ENCODE measurements at places on chromosomes 13 and 19. TPM values are rescaled to one million over a fixed set of nuclear protein-coding genes. Genes with fewer than 3 reads are reported as not detected.

The SBSN gene
- not detected for total RNA-seq

The PLK5 gene
- not detected for total RNA-seq

The CGB2 gene
- not detected for total RNA-seq

The TEKTIP1 gene
- total RNA-seq, result not detected

The KLK13 gene
- not detected for total RNA-seq

The LILRB4 gene
- 16.2 TPM for total RNA-seq

The PRX gene
- 10.3 TPM for total RNA-seq

The CEACAM3 gene
- total RNA-seq, result not detected

GRCh38 chr13:22653866-22654265, 526.9 kb upstream of the SGCG start:
- H3K4me3 ChIP-seq, result no peak overlapping the region
- no peaks in the 10 kb centered on the region for H3K4me1 ChIP-seq
- no peaks in the 10 kb centered on the region for H3K36me3 ChIP-seq
- no peak overlapping the region for H3K27ac ChIP-seq
- H3K27me3 ChIP-seq, result no peaks in the 10 kb centered on the region

- H3K4me3 ChIP-seq, result no peak overlapping the region
- no peak for DNase-seq
- H3K4me1 ChIP-seq, result no peaks in the 10 kb centered on the region
- no peaks in the 10 kb centered on the region for H3K27me3 ChIP-seq
- H3K27ac ChIP-seq, result no peak overlapping the region
- no peaks in the 10 kb centered on the region for H3K36me3 ChIP-seq
Measured at GRCh38 chr19:42831221-42832019, 48.1 kb downstream of the PSG1 start.

DNA sequence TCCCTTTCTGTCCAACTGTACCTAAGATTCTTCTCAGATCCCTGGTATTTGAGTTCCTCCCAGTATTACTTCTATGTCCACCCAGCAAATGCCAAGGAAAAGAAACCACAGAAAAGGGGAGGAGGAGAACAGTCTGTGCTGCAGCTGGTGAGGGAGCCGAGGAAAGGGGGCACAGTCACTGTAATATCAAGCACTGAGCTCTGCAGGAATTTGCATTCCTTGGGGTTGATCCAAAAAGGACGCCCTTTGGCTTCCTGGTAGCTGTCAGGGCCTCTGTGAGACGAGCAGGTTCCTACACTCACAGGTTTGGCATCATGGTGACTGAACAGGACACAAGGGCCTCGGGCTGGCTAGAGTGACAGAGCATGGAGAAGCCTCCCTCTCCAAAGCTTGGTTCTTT, 273.4 kb downstream of the NHLRC3 start:
- DNase-seq, result no peak
- H3K36me3 ChIP-seq, result no peaks in the 10 kb centered on the region
- H3K4me3 ChIP-seq, result no peak overlapping the region
- H3K27ac ChIP-seq, result no peak overlapping the region
- H3K4me1 ChIP-seq, result peaks cover 16% of the 10 kb centered on the region

GRCh38 chr13:98365302-98365701, 188.2 kb upstream of the RNF113B start:
- peaks cover 5% of the 10 kb centered on the region for H3K36me3 ChIP-seq
- no peaks in the 10 kb centered on the region for H3K27me3 ChIP-seq
- DNase-seq, result no peak

DNA sequence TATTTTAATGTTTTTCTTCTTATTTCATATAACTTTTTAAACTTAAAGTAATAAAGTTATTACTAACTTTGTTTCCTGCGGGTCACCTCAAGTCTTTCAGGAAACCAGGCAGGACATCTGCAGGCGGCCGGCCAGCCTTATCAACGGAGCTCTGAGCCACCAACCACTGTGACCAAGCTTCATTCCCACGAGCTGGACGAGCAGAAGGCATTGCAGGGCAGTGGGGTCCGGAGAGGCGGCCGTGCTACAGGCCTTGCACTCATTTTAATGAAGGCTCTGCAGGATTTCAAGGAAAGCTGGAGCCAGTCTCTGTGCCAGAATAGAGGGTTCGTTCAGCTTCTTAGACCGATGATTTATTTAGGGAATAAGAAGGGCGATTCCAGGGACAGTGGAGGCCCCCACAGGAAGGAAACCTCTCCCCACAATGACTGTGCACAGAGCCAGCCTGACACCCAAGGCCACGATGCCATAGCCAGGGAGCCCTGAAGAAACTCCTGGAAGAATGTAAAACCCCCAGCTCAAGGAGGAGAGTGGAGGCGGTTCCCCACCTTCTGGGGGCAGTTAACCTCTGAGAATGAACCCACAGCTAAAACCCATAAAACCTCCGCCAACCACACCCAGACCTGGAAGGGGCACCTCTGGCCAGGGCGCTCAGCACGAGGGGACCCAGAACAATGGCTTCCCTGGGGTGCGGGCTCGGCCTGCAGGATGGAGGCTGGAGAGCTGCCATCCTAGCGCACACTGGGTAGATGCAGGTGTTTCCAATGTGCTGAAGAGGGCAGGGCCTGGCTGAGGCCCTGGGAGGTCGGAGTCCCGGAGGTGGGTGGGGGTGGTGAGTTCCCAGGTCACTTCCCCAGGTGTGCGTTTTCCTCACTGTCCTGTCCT, 75.0 kb downstream of the RASA3 start:
- no peaks in the 10 kb centered on the region for H3K27me3 ChIP-seq
- H3K36me3 ChIP-seq, result peaks cover 8% of the 10 kb centered on the region
- H3K4me3 ChIP-seq, result no peak overlapping the region
- H3K27ac ChIP-seq, result peak overlapping the region; percentile 40
- DNase-seq, result no peak

DNA sequence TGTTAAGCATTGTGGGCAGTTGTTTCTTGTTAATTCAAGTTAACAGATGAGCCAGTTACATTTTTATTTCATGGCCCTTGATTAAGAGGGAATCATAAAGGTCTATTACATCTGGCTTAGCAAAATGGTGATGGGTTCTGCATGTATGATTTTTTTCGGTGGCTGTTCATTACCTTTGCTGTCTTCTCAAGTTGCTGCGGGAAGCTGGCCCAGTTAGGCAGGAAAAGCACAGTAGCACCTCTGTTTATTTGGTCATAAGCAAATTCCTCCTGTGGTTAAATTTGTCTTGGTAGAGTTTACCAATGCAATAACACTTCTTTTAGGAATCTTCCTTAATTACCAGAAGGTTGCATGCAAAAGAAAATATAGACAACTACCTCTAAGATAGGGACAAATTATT, 104.5 kb downstream of the FRY start:
- no peak overlapping the region for H3K4me3 ChIP-seq
- peaks cover 16% of the 10 kb centered on the region for H3K4me1 ChIP-seq
- no peak for DNase-seq
- no peaks in the 10 kb centered on the region for H3K36me3 ChIP-seq
- H3K27ac ChIP-seq, result no peak overlapping the region

GRCh38 chr19:21314676-21315075, 14.5 kb downstream of the ZNF708 start:
- H3K4me1 ChIP-seq, result peaks cover 43% of the 10 kb centered on the region
- H3K4me3 ChIP-seq, result no peak overlapping the region
- peaks cover 10% of the 10 kb centered on the region for H3K36me3 ChIP-seq
- peak overlapping the region; percentile 56 for H3K27ac ChIP-seq
- no peaks in the 10 kb centered on the region for H3K27me3 ChIP-seq

GRCh38 chr19:31054430-31054829, 294.8 kb downstream of the TSHZ3 start:
- no peaks in the 10 kb centered on the region for H3K36me3 ChIP-seq
- no peaks in the 10 kb centered on the region for H3K27me3 ChIP-seq
- no peaks in the 10 kb centered on the region for H3K4me1 ChIP-seq
- peak; percentile 62 for DNase-seq
- no peak overlapping the region for H3K4me3 ChIP-seq

- peaks cover 39% of the 10 kb centered on the region for H3K4me1 ChIP-seq
- H3K27ac ChIP-seq, result peak overlapping the region; percentile 88
- no peak overlapping the region for H3K4me3 ChIP-seq
- H3K27me3 ChIP-seq, result no peaks in the 10 kb centered on the region
Measured at GRCh38 chr13:40272776-40273139, 393.7 kb downstream of the FOXO1 start.
